Cardiac muscle cell (in vitro differentiated cells and primary cell): ENCODE measurements at places on chromosomes 11 and 22.
A peak's percentile ranks its signal among the peaks of the same experiment; 100 is the strongest.

DNA sequence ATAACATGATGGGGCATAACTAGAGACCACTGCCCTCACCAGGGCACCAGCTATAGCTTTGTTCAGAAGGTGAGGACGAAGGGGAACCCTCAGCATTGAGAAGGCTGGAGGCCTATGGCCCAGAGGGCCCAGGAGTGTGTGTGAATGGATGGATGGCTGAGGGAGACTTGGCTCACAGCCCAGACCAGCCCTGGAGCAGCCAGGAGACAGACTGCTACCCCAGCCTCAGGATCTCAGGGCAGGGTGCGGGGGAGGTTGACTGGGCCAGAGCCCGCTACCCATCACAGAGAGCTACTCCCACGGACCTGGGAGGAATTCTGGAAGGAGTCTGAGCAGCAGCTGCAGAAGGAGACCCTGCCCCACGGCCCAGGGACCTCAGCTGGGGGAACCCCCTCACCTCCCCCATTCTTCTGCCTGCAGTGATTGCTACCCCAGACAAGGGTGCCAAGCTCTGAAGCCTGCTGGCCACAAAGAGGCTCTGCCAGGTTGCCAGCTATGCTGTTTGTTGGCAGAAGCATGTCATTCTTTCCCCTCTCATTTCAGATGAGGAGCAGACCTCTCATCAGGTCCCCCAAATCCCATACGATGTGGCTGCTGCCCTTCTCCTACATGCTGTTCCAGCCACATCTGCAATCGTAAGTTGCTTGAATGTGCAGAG, 5.4 kb upstream of the CSDC2 start:
- DNase-seq: peak; percentile 67

- DNase-seq: peak; percentile 96
Measured at GRCh38 chr11:34653851-34654482, 33.1 kb downstream of the EHF start.

- DNase-seq: peak; percentile 62
Measured at GRCh38 chr11:8318536-8318935, 54.9 kb upstream of the LMO1 start.

GRCh38 chr22:45058622-45058912, 48.8 kb upstream of the PHF21B start:
- DNase-seq: no peak

DNA sequence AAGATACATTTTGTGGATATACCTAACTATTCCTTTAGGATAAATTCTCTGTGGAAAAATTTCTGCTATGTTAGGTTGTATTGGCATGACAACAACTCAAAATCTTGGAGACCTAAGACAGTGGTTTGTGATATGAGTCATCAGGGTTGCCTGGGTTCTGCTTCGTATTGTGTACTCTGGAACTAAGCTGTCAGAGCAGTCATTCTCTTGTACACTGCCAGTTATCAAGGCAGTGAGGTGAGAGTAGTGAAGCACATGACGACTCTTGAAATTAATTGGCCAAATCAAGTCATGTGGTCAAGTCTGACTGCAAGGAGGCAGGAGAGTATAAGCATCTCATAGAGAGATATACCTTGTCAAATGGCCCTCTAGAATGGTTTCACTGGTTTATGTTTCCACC, 104.4 kb downstream of the FANCF start:
- DNase-seq: no peak

DNA sequence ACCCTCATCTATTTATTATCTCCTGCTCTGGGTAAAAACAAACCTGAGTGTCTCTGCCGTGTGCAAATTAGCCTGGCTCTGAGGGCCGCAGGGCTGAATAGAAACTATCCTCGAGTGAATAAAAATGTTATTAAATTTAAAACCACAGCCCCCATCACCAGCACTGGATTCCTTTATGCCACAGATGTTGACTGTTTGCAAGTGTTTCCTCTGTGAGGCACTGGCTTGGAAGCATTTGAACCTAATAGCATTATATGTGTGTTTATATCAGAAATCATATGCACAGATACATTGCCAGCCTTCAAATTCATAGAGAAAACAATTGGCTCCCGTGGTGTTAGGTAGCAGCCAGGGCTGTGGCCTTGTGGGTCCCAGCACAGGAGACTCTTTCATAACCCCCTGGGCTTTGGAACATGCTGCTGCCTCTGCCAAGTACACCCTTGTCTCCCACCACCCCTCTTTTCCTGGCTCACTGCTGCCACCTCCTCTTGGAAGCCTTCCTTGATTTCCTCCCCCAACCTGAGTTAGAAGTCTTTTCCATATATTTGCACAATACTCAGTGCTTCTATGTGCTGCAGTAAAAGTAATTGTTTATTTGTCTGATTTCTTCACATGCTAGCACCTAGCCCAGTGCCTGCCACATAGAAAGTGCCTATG, 294.4 kb downstream of the DDX10 start:
- no peak for DNase-seq

- DNase-seq: peak; percentile 18
Measured at GRCh38 chr11:107397357-107397756, 60.3 kb downstream of the CWF19L2 start.

- DNase-seq: peak; percentile 36
Measured at GRCh38 chr11:36150986-36151385, 138.2 kb downstream of the COMMD9 start.

GRCh38 chr11:46520971-46521745, 72.7 kb downstream of the AMBRA1 start:
- no peak for DNase-seq
